ENCODE measurements at places on chromosomes 12 and 14.
A peak's percentile ranks its signal among the peaks of the same experiment; 100 is the strongest.

- no peak for DNase-seq
These were observed 157.0 kb upstream of the RMST start for GRCh38 chr12:97305651-97306050.

- DNase-seq = no peak
These were observed 140.9 kb downstream of the ESRRB start for GRCh38 chr14:76516884-76517283.

DNA sequence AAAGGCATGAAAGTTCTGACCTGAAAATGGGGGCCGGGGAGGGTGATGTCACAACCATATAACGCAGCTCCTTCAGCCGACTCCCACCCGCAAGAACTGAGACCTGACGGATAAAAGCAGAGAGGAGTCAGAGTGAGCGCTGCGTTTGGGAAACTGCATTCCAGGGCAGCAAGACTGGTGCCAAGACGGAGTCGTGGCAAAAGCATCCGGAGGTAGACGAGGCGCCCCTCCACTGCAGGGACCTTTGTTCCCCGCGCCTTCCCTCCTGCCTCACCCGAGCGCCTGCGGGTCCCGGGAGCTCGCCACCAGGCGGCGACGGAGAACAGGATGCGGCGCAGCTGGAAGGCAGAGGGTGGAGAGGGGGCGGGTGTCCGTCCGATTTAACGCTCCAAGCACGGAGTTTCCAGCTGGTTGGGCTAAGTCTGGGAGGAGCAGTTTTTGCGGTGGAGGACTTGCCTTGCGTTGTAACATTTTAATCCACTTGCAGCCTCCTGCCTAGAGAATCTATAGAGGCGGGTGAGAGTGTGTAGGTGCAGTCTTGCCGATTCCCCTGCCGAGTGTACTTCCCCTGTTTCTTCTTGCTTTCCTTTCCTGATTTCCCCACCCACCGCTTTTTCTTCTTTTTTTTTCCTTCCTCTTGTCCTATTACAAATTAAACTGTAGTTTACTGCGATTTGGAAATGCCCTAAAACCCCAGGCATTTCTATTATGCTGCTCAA lies 1.2 kb upstream of the CPNE8 start:
- peak; percentile 53 for DNase-seq

GRCh38 chr12:124868252-124869058 lies 4.8 kb upstream of the SCARB1 start:
- no peak for DNase-seq

GRCh38 chr14:23941230-23941629 lies 12.3 kb upstream of the DHRS4 start:
- DNase-seq = no peak

- no peak for DNase-seq
These were observed 133.4 kb upstream of the FGD4 start for GRCh38 chr12:32265951-32266350.

- no peak for DNase-seq
These were observed 7.8 kb downstream of the HSP90AA1 start for GRCh38 chr14:102078831-102079699.

- no peak for DNase-seq
These were observed 193.0 kb downstream of the MON2 start for GRCh38 chr12:62659453-62660295.

GRCh38 chr12:100435957-100436356 lies 37.7 kb upstream of the NR1H4 start:
- DNase-seq = no peak

DNA sequence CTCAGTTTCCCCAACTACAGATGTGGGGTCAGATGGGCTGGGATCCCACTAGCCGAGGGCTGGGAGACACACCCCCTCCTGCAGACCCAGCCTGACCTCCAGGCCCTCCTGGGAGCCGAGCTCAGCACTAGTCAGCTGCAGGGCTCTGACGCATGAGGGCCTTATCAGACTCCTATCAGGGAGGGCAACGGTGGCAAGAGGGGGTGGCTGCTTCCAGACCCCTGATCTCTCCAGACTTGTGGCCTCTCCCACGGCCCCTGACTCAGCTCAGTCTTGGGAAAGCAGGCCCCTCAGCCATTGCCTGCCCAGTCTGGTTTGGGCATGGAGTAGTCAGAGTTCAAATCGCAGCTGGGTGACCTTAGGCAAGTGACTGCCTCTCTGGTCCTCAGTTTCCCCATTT lies 2.5 kb downstream of the RASAL1 start:
- no peak for DNase-seq

- no peak for DNase-seq
These were observed 18.6 kb upstream of the COL2A1 start for GRCh38 chr12:48022676-48023385.

- DNase-seq = no peak
These were observed 106.5 kb upstream of the PLXNC1 start for GRCh38 chr12:94041850-94042249.

DNA sequence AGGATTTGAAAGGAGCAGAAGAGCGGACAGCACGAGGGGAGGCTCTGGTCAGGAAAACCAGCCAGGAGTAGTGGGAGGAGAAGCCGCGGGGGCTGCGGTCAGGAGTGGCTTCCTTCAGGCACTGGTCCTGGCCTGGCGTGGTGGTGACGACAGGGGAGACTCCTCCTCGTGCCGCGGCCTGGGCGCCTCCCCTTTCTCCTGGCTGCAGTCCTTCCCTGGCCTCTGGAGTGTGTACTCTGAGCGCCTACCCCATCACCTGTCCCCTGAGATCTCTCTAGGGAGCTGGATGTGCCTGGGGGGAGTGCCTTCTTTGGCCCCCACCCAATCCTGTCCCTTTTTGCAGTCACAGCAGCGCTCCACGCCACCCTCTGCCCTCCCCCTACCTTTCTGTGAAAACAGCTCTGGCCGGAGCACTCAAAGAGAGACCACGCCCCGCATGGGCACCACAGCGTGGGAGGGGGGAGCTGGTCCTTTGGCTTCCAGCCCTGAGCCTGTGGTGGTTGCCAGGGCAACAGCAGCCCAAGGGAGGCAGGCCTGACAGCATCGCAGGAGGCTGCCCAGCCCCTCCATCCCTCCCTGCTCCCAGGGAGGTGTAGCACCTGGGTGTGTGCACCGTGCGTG lies 125.9 kb downstream of the CALM1 start:
- DNase-seq = no peak

DNA sequence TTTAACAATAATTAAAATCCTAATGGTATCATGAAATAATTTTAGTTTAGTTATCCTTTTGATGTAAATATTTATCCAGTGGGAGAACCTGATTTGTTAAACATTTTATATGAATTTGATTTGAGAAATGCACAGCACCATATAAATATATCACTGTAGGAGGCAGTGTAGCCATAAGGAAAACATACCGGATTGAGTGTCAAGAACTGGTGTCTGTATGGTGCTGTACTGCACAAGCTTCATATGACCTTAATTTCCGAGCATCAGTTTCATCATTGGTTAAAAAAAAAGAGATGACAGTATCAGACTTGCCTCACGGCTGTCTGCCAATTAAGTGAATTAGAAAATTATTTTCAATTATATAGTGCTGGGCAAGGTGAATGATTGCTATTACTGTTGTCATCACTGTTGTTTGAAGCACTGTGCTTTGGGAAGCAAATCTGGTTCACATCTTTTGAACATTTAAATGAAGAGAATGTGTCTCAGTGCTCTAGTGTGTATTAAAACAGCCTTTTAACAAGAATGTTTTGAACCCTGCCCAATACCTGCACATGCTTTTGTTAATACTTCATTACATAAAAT lies 72.1 kb downstream of the TMTC2 start:
- no peak for DNase-seq

DNA sequence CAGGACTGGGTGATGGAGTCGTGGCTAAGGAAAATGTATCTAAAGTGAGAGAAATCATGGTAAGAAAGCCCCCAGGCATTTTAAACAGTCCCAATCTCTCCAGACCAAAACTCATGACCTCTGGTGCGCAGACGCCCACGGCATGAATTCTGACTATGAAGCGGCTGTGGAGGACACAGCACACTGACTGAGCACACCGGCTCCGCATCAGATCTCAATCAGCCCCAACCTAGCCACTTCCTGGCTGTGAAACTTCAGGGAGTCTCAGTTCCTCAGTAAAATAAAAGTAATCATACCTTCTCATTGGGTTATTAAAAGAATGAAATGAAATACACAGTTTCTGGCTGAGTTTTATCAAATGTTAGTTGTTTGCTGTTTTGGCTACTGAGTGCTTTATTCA lies 38.7 kb downstream of the SETD3 start:
- no peak for DNase-seq

- peak; percentile 40 for DNase-seq
These were observed 798 bp upstream of the RASAL1 start for GRCh38 chr12:113136128-113136989.

DNA sequence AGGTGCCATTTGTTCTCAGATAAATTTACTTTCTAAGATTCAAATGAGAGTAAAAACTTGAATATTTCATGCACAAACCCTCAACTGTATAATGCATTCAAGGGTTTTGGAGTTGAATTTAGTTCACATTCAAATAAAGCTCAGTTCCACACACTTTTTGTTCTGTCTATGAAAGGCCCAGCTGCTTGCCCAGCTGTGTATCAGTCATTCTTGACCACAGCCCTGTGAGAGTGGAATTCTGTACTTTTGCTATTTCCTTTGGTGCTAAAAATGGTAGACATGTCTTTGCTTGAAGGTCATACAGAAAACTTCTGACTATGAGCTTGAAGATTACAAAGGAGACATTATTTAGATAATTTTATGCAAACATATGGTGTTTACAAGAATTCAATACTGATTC lies 110.4 kb downstream of the KCNC2 start:
- DNase-seq = no peak

DNA sequence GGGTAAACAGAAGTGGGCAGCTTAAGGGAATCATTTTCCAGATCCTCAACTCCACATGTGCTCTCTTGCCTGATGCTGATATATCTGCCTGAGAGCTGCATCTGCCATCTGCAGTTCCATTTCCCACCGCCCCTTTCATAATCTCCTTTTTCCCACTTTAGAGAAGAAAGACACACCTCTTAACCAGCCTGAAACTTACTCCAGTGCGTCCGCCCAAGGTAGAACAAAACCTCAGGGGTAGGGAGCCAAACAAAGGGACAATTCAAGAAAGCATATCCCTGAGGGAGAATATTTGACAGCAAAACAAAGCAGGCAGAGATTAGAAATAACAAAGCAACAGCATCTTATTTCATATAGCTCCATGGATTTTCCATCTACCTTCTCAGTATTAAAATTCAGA lies 4.3 kb downstream of the MDM1 start:
- no peak for DNase-seq

DNA sequence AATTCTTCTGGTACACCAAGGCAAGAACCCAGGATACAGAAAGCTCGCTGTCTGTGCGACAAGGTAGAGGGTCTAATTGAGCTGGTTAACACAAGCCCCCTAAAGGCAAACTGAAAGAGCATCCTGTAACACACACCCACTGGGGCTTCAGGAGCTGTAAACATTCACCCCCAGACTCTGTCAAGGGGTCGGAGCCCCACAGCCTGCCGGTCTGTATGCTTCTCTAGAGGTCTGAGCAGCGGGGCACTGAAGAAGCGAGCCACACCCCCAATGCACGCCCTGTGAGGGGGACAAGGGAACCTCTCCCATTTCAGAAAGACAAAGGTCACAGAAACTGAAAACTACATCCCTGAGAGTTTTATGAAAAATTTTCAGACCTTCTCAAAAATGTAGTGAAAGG lies 1.3 kb upstream of the IPO8 start:
- DNase-seq = no peak

GRCh38 chr12:94957006-94957405 lies 46.5 kb downstream of the NDUFA12 start:
- no peak for DNase-seq

- no peak for DNase-seq
These were observed 1.8 kb upstream of the COCH start for GRCh38 chr14:30872602-30873001.

GRCh38 chr12:94614288-94614721 lies 36.1 kb downstream of the TMCC3 start:
- no peak for DNase-seq

DNA sequence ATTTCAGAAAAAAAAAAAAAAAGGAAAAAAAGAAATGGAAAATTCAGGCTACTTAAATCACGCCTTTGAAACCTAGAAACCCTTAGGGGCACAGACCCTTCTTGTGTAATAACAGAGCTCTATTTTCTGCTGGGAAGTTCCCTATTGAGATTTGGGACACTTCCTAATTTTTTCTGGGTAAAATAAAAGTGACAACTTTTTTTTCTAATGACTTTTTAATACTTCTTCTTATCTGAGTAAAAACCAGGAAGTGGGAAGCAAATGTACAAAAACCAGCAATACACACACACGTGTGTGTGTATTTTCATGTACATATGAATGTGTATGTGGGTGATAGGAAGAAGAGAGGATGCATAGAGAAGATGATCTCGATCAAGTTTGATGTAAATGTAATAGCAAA lies 35.8 kb downstream of the ETV6 start:
- no peak for DNase-seq

Measured in T-helper 2 cell (primary cell).